ENCODE measurements at places on chromosomes 7 and 10.

DNA sequence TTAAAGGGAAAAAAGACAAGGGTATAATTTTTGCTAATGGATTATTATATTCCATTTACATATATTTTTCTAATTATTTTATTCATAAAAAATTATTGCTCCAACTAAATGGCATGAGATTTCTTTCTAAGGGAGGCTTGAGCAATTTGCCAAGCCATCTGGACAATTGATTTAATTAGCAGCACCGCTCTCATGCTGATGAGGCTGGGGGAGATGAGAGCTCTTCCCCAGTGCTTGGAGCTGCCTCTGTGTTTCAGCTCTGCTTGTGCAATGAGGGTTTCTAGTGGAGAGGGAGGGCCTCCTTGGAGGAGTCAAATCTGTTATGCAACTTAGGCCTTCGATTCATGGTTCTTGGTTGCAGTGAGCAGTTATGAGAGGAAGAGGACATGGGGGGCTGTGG, 574.3 kb downstream of the TCERG1L start:
- no peak for DNase-seq

GRCh38 chr10:98646998-98647917, 200.5 kb upstream of the HPS1 start:
- peak; percentile 26 for DNase-seq

DNA sequence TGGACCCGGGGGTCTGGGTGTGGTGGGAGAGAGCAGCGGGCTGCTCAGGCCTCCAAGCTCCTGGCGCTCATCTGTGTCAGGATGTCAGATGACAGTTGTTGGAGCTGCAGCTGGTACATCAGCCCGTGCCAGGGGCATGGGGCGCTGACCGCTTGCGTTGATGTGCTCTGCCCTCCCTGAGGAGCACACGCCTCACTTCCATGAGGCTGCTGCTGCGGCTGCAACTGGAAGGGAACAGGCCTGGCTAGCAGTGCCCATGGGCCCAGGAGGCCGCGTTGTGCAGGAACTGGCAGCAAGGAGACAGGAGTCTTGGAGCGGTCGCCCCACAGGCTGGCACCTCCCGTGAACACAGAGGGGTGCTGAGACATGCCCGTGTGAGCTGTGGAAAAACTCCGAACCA, 361.3 kb upstream of the MKI67 start:
- DNase-seq, result no peak

DNA sequence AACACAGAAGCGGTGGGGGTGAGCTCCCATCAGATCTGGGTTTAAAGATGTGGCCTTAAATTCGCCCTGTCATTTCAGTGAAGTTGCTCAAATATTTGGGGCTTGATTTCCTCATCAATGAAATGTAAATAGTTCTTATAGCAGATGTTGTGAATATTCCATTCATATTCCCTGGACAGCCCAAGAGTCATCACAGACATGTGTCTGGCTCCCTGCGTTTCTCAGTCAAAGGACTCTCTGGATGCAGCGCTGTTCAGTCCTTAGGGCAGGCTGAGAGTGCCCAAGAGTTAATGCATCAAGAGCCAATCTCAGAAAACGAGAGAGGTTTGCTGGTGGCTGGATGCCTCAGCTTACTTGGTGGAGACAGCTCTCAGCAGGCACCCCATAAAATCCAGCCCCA, 475.5 kb upstream of the VSTM2A start:
- no peak for DNase-seq

DNA sequence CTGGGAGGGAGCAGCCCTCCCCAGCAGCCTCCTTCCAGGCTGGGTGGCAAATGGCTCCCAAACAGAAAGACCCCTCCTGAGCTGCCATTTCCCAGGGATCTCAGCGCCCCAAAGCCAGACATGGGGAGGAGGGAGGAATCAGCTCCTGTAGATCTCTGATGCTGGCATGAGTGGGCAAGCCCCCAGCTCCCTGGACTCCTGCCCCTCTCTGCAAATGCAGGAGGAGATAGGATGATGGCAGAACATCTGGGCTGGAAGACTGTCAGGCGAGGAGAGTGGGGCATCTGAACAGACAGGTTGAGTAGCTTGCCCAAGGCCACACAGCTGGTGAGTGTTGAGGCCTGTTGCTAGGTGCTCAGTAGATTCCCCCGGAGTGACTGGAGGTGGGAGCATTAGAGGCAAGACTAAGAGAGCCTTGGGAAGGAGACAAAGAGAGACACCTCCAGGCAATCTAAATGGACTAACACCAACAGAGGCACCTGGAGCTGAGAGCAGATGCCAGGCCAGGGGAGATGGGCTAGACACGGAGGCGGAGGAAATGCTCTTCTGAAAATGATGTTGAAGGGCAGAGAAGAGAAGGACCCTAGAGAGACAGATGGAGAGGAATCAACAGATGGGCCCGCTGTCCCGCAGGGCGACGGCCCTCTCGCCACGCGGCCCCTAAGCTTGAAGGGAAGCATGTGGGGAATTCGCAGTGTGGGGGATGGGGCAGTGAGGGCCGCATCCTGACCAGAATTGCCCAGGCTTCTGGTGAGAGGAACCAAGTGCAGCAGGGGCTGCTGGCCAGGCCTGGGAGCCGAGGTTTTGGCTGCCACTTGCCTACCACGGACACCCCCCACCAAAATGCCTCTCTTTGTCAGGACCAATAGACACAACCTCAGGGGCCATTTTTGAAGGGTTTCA, 84.8 kb upstream of the LRRC4 start:
- DNase-seq, result no peak

GRCh38 chr10:121974535-121975294, at the start of gene NSMCE4A:
Gene NSMCE4A (minus strand): TSS chr10:121975217. CDS start chr10:121975165, 52 bp downstream.
- DNase-seq, result peak; percentile 94

DNA sequence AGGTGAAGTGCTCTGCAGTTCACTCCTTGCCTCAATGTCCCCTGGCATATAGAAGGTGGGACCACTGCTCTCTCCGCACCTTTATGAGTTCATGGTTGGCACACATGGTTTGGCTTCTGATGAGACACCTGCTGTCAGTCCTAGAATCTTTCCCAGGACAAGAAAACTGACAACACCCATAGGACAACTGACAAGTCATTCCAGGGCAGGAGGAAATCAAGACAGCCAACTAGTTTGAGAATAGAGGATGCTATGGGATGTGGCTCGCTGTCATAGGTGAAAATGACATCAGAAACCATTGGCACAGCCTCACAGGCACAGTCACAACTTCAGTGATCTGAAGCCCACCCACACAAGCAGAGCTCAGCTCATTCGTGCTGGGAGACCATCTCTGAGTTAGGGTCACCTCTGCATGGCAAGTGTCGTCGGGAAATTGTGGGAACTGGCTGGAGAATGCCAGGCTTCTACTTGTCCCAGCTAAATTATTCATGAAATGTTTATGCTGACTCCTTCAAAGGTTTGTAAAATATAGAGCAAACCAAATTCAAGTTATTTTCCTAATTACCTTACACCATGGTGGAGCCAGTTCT, 762.4 kb downstream of the GRID1 start:
- no peak for DNase-seq

GRCh38 chr10:123994417-123995081, 98.8 kb downstream of the CHST15 start:
- peak; percentile 97 for DNase-seq

DNA sequence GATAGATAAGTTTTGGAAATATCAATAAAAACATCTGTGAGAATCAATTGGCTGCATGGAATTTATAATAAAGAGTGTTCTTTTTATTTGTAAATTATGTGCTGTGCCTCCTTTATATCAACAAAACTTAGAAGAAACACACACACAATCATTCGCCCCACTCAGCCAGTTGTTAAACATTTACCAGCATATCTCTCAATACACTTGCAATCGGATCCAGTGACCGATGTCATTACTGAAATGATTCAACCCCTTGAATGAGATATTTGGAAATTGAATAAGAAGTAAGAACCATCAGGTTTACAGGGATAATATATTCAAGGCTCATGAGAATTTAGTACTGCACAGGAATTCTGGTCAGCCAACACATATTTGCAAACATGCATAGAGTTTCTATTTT, 35.6 kb downstream of the TAF3 start:
- DNase-seq, result no peak

DNA sequence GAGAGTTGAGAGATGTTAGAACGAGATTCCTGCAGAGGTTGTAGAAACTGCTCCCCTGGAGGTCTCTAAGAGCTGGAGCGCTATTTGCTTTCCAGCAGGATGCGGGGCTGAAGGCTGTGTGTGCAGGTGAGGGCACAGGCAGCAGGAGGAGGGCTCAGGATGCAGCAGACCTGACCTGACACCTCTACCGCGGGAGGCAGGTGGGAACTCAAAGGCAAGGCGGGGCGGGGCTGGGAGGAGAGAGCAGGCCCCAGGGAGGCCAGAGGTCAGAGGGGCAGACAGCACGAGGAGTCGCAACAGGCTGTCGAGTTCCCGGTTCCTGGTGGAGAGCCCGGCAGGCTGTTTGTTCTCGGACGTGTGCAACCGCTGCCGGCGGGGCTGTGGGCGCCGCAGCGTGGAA, 7.9 kb upstream of the CRTAC1 start:
- DNase-seq, result no peak

GRCh38 chr10:60155099-60155877, 234.4 kb downstream of the ANK3 start:
- DNase-seq, result no peak

DNA sequence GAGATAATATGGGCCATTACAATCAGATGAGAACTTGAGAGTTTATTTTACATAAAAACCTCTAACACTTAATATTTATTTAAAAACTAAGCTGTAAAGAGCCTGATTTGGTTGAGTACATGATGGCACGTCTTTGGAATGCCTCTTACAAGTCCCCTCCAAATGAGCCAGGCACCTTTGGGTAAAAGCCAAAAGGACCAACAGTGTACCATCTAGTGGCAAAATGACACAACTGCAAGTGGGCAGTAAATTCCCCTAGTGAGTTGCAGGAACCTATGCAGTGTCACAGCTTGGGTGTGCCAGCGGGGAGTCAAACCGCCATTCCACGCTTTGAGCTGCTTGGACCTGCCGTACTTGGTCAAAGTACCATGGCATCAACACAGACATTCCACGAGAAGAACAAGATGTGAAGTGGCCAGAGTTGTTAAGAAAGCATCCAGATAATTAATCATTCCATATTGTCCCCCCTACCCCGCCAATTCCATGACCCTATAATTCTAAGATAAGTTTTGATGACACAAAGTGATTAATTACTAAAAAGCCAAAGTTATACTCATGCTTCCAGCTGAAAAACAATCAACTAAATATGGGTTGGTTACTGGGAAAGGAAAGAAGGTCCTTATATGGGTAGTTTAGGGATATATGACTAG, 115.2 kb downstream of the SORBS1 start:
- DNase-seq, result peak; percentile 90

GRCh38 chr10:28468707-28469483, 64.0 kb upstream of the WAC start:
- DNase-seq, result no peak

DNA sequence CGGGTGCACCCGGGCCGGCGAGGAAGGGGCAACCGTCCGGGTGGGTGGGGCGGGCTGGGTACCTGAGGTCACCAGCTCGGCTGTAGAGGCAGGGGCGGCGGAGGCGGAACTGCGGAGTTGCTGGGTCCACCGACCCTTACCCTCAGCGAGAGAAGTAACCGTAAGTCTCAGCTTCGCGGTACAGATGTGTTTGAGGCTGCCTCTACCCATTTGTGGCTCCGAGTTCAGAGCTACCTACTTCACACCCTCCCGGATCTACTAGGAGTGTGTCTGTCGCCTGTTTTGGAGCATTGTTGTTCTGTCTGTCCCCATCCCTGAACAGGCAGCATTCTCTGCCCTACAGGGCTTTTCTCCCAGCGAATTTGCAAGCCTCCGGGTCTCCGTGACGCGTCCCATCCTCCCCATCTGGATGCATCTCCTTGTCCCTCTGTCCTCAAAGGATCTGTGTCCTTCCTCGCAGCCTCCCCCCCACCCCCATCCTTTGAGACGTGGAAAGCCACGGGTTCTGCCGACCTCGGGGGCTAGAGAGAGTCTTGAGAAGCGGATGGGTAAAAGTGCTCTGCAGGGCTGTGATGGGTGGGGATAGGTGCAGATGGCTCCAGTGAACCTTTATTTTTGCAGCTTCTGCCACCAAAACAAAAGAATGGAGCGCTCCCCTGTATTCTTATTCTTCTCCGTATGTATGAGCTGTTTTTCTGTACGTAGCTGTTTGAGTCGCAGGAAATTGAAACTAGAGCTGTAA, 757 bp downstream of the ANKIB1 start:
- peak; percentile 37 for DNase-seq

DNA sequence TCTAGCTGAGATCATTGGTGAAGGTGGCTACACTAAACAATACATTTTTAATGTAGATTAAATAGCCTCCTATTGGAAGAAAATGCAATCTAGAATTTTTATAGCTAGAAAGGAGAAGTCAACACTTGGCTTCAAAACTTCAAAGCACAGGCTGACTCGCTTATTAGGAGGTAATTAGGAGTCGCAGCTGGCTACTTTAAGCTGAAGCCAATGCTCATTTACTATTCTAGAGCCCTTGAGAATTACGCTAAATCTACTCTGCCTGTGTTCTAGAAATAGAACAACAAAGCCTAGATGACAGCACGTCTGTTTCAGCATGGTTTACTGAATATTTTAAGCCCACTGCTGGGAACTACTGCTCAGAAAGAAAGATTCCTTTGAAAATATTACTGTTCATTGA, 101.6 kb upstream of the EEPD1 start:
- DNase-seq, result no peak

DNA sequence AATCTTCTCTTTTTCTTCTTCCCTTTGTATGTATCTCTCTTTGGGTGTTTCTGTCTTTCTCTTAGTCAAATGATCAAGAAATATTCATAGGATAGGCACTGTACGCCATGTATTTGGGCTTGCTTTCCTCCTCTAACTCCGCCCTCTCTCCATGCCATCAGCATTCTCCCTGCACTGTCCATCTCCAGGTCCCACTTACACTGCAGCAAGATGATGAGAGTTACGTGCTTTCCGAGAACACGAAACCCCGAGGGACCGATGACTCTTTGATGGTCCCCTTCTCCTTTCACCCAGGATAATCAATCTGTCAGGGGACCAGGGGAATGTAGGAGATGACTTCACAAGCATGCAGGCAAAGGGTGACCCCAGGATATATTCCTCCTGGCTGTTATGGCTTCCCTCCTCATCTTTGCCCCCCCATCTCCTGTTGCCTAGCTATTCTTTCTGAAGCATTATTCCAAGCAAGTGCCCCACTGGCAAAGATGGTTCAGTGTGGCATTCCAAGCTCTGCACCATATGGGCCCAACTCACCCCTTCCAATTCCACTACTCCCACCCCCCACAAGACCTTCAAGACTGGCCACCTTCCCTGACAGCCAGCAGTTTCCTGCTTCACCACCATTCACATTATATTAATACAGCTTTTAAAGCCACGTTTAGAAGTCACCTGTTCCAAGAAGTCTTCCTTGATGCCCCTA, 40.0 kb downstream of the HIF1AN start:
- peak; percentile 3 for DNase-seq

DNA sequence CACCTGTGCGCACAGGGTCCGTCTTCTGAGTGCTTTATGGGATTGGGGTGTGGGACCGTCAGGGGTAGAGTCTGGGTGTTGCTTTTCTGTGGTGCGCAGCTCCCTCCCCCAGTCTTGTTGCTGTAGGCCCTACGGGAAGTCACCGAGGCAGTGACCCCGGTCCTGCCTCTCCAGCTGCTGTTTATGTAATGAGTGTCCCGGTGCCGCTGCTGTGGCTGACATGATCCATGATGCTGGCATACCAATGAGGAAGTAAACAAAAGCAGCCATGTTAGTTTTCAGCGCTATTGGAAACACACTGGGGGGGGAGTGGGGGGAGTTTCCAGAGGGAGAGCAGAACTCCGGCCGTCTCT, 1.1 kb downstream of the TRIM8 start:
- no peak for DNase-seq

GRCh38 chr10:49752584-49752983, 9.5 kb downstream of the OGDHL start:
- DNase-seq, result no peak
